Stimulated activated CD4-positive, alpha-beta T cell treated with anti-CD3 and anti-CD28 coated beads, Interleukin-1b, Interleukin-23, amount 100 ng/mL, for 4 hours (primary cell): ENCODE measurements at places on chromosomes 1 and 21.

- no peak for DNase-seq
These were observed 529 bp upstream of the PRMT2 start for GRCh38 chr21:46634966-46635323.

DNA sequence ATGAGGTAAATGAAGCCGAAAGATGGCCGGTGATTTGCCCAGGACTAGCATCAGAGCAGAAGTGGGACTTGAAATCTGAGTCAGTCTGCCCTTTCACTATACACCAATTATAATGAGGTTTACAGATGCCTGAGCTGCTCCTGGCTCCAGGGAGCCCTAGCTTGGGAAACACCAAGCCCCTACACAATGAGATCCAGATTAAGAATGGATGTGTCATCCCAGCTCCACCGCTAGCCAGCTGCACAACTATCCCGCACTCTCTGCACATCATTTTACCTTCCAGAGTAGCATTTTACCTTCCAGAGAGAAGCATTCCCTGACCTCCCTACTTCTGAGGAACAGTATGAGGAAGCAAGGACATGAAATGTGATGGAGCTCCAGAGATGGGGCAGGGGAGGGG lies 27.0 kb downstream of the SERTAD4 start:
- no peak for DNase-seq

DNA sequence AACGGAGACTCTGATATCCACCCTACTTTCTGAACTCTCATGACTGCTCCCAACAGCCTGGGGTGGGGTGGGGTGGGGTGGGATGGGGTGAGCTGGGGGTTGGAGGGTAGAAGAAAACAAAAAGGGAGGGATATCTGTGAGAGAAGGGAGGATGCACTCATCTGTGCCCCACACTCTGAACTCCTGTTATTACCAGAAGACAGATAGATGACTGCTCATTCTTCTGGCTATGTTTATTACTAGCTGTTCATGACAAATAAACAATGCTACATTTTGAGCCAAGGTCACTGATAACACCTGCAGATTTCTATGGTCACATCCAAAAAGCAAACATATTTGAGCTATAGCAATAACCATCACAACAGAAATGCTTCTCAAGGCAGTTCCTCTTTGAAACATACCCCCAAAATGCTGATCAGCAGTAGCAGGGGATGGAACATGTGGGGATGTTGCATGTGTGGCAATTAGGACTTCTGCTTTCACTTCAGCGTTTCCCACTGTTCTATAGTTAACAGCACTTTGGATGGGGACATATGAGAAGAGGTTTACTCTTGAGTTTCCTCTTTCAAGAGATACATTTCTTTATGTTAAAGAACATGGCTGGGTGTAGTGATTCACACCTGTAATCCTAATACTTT lies 43.3 kb downstream of the GPR3 start:
- DNase-seq = no peak

DNA sequence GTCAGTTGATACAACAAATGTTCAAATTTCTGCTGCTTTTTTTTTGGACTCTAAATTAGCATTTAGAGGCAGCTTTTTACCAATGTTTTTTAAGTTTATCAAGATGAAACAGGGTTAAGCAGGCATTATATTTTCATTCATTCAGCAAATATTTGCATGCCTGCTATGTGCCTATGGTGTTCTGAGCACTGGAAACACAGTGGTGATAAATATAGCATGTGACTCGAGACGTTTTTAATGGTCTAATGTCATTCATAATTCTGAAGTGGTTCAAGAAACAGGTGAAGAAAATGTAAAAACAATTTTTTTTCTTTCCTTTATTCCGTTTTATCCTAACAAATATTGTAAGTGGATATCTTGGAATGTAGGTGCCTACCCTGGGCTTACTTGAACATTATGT lies 26.8 kb downstream of the NEK7 start:
- DNase-seq = no peak

- no peak for DNase-seq
These were observed 45.6 kb downstream of the KCNK1 start for GRCh38 chr1:233659495-233659894.

- DNase-seq = no peak
These were observed 18.4 kb upstream of the TNFRSF1B start for GRCh38 chr1:12148160-12148957.

DNA sequence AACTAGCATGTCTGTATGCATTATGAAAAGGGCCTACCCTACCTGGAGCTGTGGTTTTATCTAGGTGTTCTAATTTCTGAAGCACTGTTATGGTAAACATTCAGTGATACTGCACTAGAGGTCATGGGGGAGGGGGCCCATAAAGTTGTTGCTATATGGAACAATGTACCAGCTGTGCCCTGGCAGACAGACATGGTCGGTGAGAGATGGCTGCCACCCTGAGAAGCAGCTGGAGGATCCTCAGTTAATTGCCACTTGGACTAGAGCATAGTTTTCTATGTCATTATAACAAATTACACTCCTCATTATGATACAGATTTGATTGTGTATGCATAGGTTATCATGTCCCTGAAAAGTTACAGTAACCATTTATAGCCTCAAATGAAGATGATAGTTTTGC lies 45.4 kb downstream of the ILDR2 start:
- DNase-seq = no peak

GRCh38 chr1:220370041-220370700 lies 97.9 kb upstream of the RAB3GAP2 start:
- no peak for DNase-seq

DNA sequence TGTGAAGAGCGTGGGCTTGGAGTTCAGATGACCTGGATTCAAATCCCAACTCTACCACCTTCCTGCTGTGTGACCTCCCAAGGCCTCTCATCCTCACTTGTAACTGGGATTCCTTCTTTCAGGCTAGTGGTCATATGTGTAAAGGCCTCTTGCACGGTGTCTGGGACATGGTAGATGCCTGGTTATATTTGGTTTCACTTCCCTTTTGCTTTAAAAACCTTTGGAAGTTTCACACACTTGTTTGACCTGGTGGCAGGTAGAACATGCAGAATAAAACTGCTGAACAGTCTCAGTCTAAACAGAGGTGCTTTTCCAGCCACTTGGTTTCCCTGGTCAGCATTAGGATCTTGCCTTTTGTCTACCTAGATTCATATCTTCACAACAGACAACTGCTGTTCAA lies 37.0 kb upstream of the RCAN3 start:
- no peak for DNase-seq

DNA sequence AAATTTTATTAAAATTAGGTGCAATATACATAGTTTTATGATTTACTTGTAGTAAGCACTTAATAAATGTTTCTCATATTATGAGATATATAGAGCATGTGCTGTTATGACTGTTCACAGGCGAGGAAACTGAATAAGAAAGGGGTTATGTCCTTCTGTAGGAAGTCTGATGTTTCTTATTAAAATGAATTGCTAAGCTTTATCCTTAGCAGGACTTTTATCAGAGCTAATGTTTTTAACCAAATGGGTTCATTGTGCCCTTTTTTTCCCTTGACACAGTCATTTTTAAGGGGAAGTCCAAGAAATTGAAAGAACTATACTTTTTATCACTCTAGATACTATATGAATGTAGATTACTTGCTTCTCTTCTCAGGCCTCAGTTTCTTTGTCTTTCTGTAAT lies 285.2 kb downstream of the PTPRC start:
- DNase-seq = no peak

GRCh38 chr1:53467391-53467790 lies 8.2 kb downstream of the DMRTB1 start:
- no peak for DNase-seq

- DNase-seq = no peak
These were observed 4.4 kb upstream of the HMGN1 start for GRCh38 chr21:39353295-39353694.

- no peak for DNase-seq
These were observed 30.9 kb downstream of the RASSF5 start for GRCh38 chr1:206538086-206538770.

GRCh38 chr1:214318356-214318755 lies 37.4 kb downstream of the SMYD2 start:
- DNase-seq = no peak

DNA sequence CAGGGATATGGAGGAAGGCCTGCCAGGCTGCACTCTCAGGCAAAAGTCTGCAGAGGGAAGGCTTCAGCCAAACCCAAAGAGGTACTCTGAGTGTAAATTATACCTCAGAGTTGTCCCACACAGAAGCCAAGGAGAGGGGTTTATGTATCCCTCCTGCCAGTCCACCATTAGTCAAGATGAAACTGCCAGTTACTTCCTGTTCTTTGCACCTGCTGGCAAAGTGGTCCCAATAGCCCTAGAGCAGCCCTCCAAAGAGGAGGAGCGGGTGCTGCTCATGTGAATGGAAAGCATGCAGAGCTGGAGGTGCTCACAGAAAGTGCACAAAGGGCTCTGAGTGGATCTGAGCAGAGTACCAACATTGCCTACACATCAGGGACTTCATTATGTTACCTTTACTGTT lies 37.1 kb upstream of the MCOLN3 start:
- DNase-seq = no peak

- no peak for DNase-seq
These were observed 14.0 kb upstream of the LGALS8 start for GRCh38 chr1:236509647-236510401.
